ENCODE measurements at places on chromosomes 2 and 18.

GRCh38 chr2:236849940-236850339, 235.7 kb upstream of the COPS8 start:
- no peak for DNase-seq

DNA sequence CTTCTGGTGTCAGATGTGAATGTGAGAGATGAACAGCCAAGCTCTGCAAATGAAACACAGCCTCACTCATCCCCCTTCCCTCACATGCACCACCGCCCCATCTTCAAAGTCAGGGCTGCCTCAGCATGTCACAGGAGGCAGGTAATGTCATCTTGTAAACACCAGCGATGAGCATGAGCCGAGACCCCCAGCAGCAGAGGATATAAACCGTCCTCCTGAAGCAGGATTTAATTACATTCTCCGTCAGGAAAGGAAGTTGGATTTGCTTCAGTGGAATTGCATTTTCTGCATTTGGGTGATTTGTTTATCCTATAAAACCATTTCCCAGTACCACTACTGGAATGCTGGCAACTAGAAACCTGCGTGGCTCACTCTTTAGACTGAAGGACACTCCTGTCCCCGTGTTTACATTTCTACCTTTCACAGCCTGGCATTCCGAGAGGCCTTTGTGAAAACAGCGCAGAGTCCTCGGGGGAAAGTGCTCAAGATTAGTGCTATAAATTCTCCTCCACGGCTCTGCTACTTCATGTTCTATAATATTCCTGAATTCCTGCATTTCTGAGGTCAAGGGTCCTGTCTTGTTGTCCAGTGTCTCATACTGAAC, 619.2 kb downstream of the IRS1 start:
- DNase-seq: no peak

- DNase-seq: peak; percentile 81
These were observed 88.7 kb upstream of the CXCR4 start for GRCh38 chr2:136206613-136207012.

DNA sequence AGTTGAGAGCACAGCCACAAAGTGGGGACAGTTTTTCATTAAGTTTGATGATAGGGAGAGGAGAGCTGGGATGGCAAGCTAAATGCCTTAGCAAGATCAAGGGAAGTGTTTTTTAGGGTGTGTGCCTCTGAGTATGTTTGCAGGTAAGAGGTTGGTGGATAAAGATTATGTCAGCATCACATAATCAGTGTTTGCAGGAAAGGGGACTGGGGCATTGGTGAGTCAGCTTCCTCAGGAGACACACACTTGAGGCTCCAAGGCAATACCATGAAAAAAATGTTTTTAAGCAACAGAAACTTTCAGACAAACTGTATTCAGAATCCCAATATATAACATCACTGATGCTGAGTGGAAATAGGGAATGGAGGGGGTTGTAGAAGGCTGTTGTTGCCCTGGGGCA, 25.4 kb upstream of the DTNB start:
- DNase-seq: no peak

DNA sequence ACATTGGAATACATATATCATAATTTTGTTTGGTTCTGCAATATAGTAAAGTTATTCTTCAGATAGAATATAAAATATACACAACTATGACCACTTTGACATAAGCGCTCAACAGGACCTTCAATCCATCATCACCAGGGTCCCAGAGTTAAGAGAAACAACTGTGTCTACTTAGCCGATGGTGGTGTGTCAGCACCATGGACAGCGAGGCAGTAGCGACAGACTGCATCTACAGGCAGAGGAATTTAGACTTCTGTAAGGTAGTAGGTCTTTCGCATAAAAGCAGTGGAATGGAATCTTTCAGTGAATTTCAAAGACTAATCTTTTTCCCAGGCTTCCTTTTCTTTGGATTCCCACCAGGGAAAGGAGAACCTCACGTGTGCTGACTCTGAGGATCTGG, 20.5 kb upstream of the LRPPRC start:
- DNase-seq: no peak

- no peak for DNase-seq
These were observed 601.0 kb downstream of the SLC4A3 start for GRCh38 chr2:220228310-220229006.

DNA sequence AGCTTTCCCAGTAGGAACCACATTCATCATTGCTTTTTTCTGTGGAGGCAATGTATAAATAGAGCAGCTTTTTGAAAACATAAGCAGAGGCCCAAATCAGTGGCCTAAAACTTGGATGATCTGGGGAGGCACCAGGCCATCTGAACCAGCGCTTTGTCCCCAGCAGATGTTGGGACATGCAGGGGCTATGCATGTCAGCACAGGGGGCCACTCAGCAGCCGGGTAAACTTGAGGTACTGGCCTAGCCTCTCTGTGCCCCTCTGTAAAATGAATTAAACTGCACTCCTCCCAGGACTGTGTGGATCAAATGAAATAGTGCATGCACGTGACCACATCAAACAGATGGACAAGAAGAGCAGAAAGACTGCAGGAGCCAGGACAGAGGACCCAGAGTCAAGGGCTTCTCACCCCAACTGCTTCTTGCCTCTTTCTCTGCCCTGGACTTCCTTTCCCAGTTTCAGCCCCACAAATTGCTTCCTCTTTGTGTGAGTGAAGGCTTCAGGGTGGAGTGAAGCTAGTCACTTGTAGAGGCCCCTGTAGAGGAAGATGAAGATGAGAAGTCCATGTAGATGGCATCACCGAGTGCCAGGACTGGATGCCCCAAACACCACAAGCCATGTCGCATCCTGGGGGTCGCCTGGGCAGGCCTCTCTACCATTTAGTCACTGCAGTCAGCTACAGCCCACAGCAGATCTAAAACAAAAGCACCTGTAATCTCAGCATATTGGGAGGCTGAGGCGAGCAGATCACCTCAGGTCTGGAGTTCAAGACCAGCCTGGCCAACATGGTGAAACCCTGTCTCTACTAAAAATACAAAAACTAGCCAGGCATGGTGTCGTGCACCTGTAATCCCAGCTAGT, 53.2 kb downstream of the IMPA2 start:
- DNase-seq: no peak

- DNase-seq: no peak
These were observed 13.2 kb upstream of the HES6 start for GRCh38 chr2:238252766-238253630.

DNA sequence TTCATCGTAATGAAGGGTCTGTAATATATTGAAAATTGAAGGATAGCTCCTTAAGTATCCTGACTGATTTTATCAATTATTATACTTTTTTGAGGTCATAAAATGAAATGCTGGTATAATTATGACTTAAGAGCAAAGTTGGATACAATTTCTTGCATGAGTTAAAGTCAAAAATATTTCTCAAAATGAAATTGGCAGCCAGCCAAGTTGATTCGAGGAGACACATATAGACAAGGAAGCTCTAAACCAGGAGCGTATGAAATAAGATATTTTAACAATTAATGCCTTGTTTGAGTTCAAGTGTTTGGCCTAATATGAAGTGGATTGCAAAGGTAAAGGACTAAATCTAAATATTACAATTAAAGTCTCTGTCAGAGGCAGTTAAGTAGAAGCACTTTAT, 260.4 kb upstream of the DSEL start:
- DNase-seq: peak; percentile 23

DNA sequence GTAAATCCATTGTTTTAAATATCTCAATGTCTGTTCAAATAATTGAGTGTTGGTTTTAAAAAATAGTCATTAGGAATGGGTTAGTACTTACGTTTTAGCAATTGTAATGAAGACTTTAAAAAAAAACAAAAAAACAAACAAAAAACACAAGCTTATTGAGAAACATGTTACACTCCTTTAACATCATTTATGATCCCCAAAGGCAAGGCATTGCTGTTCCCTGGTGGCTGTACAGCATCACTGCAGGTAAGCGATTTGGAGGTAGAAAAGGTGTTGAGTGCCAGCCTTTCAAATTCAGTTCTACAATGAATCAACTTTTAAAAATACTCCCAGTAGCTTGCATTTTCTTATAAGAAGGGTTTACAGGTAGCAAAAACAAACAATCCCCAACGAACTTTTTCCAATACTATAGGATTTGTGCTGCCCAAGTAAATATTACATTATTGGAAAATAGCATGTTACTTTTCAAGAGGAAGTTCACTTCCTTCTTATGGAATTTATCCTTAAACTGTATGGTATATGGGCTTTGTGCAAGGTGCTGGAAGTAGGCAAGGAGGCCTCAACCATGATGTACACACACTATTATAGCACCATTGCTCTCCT, 27.5 kb downstream of the CNRIP1 start:
- DNase-seq: peak; percentile 36

- peak; percentile 52 for DNase-seq
These were observed 14.1 kb upstream of the HOXD1 start for GRCh38 chr2:176174382-176174823.

- peak; percentile 61 for DNase-seq
These were observed 92.7 kb upstream of the PXDN start for GRCh38 chr2:1837022-1837421.

DNA sequence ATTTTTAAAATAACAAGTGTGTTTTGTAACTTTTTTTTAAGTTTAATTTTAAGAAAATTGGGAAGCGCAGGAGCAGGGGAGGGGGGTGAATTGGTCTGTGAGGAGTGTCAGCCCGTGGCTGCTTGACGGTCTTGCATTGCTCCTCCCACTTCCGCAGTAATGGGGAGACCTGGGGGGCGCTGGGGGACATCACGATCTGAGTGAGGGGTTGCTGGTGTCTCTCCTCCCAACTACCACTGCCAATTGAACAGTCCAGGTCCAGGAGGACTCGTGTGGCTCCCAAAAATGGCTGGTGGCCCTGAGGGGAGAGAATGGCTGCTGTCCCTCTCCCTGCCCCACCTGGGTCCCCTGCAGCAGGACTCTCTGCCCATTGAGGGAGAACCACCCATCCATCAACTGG, 57.4 kb upstream of the SMAD7 start:
- no peak for DNase-seq

GRCh38 chr2:63861220-63861822, 19.6 kb downstream of the UGP2 start:
- DNase-seq: peak; percentile 31

DNA sequence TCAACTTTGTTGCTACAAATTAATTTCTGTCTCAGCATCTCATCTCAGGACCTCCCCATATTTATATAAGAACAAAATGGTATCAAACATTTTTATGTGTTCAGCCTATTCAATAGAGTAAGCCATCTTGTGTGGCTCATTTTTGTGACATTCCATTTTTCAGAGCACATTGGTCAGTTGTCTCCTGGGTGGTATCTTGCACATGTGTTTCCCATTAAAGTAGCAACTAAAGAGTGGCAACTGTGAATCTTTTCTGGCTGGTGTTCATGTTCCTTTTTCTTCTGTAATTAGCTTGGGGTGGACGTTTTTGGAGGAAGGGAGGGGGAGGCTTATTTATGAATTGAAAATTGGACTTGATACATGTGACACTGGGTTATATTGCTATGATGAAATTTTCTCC, 45.4 kb upstream of the EFEMP1 start:
- DNase-seq: no peak

DNA sequence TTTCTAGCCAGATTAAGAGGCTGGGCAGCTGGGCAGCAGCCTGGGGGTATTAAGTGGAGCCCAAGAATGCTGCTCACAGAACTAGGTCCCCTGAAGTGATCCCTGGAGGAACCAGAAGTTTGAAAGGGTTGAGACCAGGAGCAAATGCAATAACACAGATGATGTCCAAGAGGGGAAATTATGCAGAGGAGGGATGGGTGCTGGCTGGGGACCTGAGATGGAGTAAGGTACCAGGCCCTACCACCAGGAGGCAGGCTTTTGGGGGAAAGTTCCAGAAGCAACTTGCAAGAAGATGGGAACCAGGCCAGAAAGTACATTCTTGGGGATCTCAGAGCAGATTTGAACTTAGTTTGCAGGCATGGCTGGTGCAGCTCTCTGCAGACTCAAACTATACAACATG, 175.1 kb downstream of the NCK2 start:
- no peak for DNase-seq

DNA sequence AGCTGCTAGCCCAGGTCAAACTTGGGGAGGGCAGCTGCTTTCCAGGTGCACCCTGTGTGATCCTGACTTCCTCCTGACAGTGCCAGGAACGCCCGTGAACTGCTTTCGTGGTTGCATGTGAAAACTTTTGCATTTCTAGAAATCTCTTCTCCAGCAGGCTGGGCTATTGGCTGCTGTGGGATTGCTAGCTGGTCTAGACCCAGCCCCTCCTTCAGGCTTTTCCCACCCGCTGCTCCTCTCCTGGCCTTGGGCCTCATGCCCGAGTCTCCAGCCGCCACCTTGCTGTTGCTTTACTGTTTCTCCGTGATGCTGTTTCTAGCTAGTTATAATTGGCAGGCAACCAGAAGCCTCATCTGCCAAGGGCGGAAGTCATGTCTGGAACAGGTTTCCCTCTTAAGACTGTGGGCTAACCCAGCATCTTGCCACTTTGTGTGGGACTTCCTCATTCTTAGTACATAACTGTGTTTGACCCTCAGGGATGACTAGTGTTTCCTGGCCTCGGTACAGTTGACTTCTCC, 27.0 kb upstream of the MGAT4A start:
- DNase-seq: no peak

- DNase-seq: no peak
These were observed 340.7 kb downstream of the MBD2 start for GRCh38 chr18:53883771-53884170.

DNA sequence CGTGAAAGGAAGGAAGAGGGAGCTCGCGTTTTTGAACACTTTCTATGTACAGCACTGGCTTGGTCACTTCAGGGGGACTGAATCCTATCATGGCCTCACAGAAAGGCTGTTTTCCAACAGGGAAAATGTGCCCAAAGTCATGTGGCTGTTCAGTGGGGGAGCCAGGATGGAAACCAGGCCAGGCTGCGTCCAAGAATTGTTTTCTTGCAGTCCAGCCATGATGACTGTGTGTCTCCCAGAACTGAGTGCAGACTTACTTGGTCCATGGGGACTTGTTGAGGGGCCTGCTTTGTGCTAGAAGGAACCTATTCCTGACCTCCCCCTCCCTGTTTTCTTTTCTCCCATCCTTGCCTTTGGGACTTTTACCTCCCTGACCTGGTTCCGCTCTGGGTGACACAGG, 46.9 kb downstream of the EMILIN2 start:
- no peak for DNase-seq

GRCh38 chr2:233075966-233076339, 15.8 kb downstream of the INPP5D start:
- peak; percentile 7 for DNase-seq

DNA sequence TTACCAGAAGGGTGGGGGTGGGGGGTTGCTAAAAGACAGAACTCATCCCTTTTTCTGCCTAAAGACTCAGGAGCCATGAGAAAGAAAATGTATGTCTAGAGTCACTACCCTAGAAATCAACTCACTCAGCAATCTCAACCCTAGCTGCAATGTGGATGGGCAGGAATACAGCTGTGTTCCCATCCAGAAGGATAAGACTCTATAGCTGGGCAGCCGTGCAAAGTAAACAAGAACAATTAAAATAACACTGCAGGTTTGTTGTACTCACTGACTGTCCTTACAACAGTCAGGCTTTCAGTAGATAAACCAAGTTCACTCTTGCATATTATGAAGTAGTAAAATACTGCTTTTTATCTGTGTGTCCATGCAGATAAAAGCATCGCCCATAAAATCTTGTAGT, 74.0 kb downstream of the ESCO1 start:
- DNase-seq: no peak
